Mucosa of descending colon (tissue), 3 donors: ENCODE measurements at places on chromosomes 13 and 19.

- peak; percentile 50 for DNase-seq
Measured at GRCh38 chr13:27920677-27921420, 1.0 kb downstream of the PDX1 start.

DNA sequence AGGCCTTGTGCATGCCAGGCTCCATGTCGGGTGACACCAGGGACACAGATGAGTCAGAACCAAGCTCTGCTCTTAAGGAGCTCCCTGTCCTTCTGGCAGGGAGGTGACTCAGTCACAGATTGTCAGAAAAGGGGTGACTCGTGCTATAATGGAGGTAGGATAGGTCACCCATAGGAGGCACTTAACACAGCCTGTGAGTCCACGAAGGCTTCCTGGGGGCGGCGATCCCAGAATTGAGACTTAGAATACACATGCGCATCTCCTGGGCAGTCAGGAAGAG lies 19.6 kb downstream of the FUZ start:
- DNase-seq, result no peak

DNA sequence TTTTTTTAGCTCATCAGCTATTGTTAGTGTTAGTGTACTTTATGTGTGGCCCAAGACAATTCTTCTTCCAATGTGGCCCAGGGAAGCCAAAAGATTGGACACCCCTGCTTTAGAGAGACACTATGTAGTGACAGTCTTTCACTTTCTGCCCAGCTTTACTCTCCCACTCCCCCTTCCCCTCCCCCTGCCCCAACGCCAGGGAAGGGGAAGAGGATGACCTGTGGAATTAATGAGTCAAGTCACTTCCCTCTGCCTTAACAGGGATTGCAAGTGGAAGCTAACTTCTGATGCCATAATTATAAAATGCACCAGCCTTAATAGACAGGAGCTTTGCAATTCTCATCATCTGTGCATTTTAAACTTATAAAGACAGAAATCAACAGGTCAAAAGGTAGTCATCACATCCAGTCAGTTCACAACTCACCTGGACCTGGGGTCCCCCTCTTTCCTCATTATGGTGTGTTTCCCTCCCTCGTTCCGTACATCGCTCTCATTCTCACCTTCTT lies 1.6 kb downstream of the ZNF415 start:
- DNase-seq, result no peak

- no peak for DNase-seq
Measured at GRCh38 chr13:37383046-37383445, 215.5 kb downstream of the POSTN start.

DNA sequence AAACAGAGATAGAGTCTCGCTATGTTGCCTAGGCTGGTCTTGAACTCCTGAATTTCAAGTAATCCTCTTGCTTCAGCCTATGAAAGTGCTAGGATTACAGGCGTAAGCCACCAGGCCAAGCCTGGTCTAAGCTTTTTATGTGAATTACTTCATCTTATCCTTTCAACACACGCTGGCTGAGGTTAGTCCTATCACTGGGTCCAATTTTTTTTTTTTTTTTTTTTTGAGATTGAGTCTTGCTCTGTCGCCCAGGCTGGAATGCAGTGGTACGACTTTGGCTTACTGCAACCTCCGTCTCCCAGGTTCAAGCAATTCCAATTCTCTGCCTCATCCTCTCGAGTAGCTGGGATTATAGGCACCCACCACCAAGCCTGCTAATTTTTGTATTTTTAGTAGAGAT lies 10.4 kb downstream of the MYO1F start:
- DNase-seq, result no peak

- peak; percentile 33 for DNase-seq
Measured at GRCh38 chr19:1110809-1111640, 7.2 kb downstream of the GPX4 start.

- no peak for DNase-seq
Measured at GRCh38 chr19:39325778-39326665, 5.4 kb upstream of the LRFN1 start.

DNA sequence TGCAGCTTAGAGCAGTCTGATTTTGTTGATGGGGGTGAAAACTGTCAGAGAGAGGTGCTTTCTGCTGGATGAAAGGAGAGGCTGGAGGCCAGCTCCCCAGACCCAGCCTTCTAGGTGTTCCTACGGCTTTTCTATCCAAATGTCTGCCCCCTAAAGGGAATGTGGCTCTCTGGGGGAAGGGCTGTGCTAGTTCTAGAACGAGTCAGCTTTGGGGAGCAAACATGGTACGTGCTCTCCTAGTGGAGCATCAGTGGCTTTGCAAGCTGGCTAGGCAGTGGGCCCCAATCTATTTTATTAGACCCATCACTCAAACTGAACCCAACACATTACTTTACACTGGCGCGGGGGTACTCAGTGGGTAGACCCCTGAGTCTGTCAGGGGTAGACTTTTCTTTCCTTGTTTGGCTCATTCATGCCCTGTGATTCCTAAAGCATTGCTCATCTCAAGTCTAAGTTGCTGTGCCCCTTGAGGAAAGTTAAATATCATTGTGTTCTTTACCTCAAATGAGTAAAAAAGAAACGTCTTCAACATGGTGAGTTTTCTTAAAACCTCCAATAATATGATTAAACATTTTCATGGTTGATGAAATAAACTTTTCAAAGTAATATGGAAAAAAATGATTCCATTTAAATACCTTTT lies 254.9 kb downstream of the DLEU7 start:
- no peak for DNase-seq

- DNase-seq, result no peak
Measured at GRCh38 chr19:51387924-51388389, at the start of gene LIM2. LIM2 (minus strand) TSS chr19:51387974; CDS start chr19:51387443, 531 bp downstream.

- no peak for DNase-seq
Measured at GRCh38 chr19:6384381-6384780, 8.6 kb downstream of the GTF2F1 start.

DNA sequence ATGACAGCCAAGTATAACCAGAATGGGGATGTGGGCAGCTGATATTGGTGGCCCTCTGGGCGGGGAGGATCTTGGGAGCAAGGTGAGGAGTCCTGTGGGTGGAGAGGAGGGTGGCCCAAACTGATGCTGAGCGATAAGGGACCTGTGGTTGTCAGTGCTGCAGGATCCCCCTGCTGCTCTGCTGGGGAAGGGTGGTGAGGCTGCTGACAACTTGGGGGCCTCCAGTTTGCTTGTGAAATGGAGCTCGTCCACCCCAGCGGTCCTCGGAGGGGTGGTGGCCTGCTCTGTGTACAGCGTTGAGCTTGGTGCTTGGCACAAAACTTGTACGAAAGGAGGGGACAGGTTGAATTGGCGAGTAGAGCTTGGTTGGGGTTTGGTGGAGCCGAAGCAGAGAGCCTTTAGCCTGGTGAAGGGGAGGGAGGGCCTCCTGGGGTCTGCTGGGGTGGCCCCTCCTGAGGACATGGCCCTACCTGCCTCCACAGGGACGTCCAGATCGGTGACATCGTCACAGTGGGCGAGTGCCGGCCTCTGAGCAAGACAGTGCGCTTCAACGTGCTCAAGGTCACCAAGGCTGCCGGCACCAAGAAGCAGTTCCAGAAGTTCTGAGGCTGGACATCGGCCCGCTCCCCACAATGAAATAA lies 2.9 kb downstream of the RPS11 start:
- no peak for DNase-seq

DNA sequence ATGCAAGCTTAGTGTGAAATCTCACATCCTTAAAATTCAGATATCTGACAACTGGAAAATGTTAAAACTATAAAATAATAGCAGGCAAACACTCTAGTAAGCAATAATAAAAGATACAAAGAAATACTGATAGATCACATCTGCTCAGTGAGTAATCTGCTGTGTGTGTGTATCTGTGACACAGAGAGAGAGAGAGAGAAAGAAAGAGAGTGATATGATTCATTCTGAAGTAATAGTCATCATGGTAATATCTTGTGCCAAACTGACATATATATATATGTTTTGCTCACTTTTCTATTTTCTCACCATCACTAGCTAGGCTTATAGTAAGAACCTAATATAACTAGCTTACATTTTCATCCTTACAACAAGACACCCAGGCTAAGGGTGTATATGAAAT lies 288.0 kb upstream of the SLITRK6 start:
- DNase-seq, result no peak

DNA sequence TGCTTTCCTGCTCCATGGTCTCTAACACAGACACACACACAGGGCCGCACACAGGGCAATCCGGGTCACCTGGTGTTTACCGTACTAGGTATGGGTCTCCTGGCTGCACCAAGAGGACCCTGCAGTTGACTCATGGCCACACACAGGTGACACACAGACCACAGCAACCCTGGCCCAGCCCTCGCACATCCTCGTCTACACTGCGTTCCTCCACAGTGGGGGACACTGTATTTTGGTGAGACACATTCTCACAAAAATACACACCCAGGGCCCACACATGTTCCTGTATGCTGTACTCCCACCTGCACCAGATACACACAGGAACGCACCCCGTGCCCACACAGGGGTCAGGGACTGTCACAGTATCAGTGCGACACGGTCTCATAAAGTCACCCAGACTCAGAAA lies 12.8 kb downstream of the PDE4A start:
- DNase-seq, result no peak

DNA sequence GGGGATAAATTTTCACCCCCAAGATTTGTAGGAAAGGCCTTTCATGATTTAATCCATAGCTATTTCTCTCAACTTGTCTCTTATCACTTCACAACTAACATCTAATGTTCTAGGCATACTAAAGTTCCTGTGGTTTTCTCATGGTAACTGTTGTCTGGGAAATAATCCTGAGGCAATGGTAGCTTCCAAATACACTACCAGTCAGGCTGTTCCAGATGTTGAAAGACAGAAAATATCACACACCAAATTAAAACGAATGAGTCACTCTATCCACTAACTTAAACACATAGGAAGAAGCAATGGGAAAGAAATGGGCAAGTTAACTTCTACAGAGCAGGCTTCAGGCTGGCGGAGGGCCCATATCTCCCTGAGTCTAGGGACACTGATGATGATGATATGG lies 77.7 kb upstream of the MYO16 start:
- DNase-seq, result no peak

- no peak for DNase-seq
Measured at GRCh38 chr13:71759651-71760511, 107.1 kb downstream of the DACH1 start.

DNA sequence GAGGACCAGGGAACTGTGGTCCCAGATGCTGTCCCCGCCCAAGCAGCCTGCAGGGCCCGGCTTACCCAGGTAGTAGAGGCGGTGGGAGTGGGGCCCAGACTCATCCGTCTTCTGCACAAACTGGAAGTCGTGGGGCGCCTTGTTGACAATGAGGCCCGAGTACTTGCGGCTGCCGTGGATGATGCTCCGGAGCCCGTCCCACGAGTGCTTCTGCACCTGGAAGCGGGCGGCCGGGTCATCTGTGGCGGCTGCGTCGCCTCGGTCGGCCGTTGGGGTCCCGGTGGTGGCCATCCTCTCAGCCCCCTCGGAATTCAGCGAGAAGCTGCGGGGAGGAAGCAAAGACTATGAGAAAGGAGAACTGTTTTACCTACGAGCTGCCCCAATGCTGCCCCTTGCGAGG lies 9.6 kb downstream of the DPP9 start:
- DNase-seq, result no peak

DNA sequence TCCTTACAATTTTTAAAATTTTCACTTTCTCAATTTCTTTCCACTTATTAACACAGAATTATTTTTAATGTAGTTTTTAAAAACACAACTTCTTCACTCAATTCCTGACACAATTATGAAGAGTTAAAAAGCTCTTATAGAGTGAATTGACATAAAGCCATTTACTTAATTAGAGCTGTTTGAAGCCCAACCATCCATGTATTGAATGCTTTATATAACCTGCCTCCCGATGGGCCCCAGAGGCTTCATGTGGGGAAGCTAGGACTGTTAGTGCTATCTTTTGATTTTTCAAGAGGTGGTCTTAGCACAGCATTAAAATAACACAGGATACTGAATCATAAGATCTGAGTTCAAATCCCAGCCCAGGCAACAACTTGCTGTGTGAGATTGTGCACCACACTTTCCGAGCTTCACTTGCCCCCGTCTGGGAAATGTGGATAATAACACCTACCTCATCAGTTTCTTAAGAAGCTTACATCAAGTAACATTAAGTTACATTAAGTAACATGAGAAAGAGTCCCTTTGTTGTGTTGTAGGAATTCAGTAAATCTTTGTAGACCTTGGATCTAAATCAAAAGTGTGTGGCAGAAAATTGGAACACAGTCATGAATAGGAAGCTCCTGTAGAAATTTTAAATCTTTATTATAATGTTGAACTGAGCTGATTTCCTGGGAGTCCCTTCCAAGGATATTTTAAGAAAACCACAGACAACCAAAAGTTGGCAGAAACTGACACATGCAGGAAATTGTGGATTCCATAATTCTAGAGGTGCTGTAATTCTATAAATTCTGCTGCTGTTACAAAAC lies 5.5 kb upstream of the ENOX1 start:
- DNase-seq, result no peak

GRCh38 chr19:45790942-45791341 lies 1.7 kb downstream of the DMWD start:
- DNase-seq, result no peak

DNA sequence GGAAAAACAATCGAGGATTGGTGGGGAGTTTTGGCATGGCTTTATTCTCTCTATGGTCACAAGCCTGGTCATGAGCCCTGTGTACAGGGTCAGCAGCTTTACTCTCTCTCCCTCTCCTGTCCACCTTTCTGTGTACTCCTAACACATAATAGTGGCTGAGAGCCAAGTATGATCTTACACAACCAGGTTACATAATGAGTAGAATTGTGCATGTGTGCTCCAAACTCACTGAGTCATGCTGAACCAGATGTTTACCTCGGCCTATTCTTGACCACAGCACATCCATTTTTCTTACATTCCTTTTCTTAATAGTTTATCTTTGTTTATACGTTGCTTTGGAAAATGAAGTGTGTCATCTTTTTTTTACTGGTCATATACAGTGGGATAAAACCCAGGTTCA lies 53.1 kb downstream of the ZNF254 start:
- DNase-seq, result no peak

- no peak for DNase-seq
Measured at GRCh38 chr13:108895220-108895704, 265.9 kb downstream of the MYO16 start.

- DNase-seq, result no peak
Measured at GRCh38 chr13:48896312-48896711, 79.4 kb upstream of the FNDC3A start.

- no peak for DNase-seq
Measured at GRCh38 chr13:21511849-21512248, 52.7 kb upstream of the ZDHHC20 start.
